ENCODE measurements at places on chromosomes 4 and X.

GRCh38 chr4:1465173-1466033 lies 59.2 kb upstream of the NKX1-1 start:
- DNase-seq: no peak

GRCh38 chr4:71584585-71584984 lies 199.3 kb downstream of the GC start:
- DNase-seq: no peak

GRCh38 chrX:139831675-139832456 lies 101.0 kb downstream of the ATP11C start:
- no peak for DNase-seq

- DNase-seq: no peak
These were observed 182.3 kb downstream of the BANK1 start for GRCh38 chr4:101972791-101973190.

DNA sequence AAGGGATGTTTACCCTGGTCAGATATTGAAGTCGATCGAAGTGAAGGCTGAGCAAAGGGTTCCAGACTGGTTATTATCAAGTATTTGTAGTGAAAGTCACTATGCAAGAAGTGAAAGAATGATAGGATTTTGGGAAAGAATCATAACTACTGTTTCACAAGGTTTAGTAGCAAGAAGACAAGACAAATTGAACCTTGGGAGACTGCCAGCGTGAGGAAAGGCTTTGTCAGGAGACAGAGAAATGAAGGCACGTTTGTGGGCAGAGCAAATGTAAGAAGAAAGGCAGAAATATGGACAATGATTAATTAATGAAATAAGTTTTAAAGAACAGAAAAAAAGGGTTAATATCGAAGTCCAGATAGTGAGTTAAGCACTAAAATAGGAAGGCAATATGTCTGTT lies 456.8 kb downstream of the TRIML1 start:
- DNase-seq: no peak

DNA sequence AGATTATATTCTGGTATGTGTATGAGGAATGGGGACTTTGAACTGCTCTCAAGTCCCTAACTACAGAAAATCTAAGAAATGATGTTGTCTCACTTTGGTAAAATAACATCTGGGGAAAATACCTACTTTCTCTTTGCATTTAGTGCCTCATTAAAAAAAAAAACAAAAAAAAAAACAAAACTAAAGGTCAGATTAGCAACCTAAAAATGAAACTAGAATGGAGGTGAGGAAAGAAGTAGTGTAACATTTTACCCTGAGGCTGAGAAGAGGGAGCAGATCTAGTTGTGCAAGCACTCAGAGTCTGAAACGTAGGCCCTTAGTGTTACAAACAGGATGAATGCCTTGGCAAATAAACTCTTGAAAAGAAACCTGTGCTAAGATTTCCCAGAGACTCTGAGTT lies 56.0 kb downstream of the VGLL1 start:
- peak; percentile 29 for DNase-seq

GRCh38 chrX:15761564-15762191 lies 23.6 kb downstream of the CA5B start:
- DNase-seq: peak; percentile 52

GRCh38 chr4:145505995-145506394 lies 24.3 kb downstream of the SMAD1 start:
- no peak for DNase-seq

- DNase-seq: no peak
These were observed 11.8 kb downstream of the TCEAL1 start for GRCh38 chrX:103640401-103641155.

GRCh38 chr4:2066011-2066551 lies 7.0 kb downstream of the NAT8L start:
- no peak for DNase-seq

- no peak for DNase-seq
These were observed 11.3 kb downstream of the SNX12 start for GRCh38 chrX:71056867-71057266.

- no peak for DNase-seq
These were observed 1.3 kb upstream of the FAT1 start for GRCh38 chr4:186724864-186725468.

DNA sequence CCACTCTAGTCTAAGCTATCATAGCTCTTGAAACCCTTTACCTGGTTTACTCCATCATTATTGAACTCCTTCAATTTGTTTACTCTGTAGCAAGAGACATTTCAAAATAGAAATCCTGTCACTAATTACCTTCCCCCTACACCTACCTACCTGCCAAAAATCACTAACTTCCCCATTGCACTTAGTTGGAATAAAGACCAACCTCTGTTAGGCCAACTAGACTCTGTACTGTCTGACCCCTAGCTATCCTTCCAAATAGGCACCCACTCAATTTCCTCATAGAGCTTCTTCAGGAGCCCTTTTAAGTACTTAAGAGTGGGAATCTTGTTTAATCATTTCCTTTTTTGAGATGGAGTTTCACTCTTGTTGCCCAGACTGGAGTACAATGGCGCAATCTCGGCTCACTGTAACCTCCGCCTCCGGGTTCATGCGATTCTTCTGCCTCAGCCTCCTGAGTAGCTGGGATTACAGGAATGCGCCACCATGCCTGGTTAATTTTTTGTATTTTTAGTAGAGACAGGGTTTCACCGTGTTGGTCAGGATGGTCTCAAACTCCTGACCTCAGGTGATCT lies 8.9 kb upstream of the CDKL2 start:
- DNase-seq: no peak

Measured in CD4-positive, alpha-beta T cell treated with Interleukin-6 at 100 ng/mL for 8 hours (primary cell).